ENCODE measurements at places on chromosomes 4 and X.
A peak's percentile ranks its signal among the peaks of the same experiment; 100 is the strongest.

DNA sequence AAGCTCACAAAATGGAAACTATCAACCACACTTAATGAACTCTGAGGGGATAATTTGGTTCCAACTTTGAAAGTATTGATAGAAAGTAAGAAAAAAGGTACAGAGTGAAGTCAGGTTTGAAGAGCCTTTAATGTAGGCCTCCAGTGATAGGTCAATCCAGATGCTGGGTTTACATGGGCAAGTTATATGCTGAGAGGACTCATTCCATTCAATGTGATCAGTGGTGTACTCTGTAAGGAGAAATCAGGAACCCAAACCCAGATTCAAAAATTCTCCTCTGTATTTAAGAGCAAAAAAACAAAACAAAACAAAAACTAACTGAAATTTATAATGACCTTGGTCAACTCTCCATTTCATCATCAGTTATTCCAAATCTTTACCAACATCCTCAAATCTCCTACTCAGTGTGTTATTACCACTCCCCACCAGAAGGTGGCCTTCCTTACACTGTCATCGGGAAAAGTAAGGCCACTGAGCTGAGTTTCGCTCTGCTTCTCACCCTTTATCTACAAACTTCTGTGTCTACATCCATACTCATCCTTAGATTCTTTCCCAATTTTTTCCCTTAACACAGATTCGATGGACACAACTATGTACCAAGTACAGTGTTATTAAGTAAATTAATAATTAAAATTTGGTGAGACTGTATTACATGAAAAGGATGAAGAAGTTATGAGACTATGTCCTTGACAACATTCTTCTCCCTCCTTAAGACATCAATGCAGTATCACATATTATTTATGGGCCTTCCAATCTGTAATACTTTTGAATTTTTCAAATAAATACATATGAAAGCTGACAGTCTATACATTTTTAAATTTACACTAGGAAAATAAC, 88.3 kb downstream of the ZAR1 start:
- DNase-seq, result peak; percentile 41

- no peak for DNase-seq
Measured at GRCh38 chr4:40256329-40256728, 59.5 kb downstream of the RHOH start.

- DNase-seq, result no peak
Measured at GRCh38 chr4:189656641-189657040, 284.0 kb upstream of the FRG1 start.

DNA sequence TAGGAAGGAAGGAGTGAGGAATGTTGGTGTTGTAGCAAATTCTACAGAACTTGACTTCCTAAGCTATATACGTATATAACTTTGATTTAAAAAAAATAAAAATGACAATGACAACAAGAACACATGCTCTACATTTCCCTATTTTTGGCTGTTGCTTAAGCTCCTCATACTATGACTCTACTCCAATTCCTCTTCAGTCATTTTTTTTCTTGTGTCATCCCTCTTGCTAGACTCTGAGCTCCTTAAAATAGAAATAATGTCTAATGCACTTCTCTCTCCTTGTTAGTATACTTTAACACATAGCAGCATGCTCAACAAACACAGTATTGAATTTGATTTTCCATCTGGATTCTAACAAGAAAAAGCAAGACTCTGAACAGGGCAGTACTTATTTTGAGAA, 144.0 kb downstream of the HDX start:
- no peak for DNase-seq

DNA sequence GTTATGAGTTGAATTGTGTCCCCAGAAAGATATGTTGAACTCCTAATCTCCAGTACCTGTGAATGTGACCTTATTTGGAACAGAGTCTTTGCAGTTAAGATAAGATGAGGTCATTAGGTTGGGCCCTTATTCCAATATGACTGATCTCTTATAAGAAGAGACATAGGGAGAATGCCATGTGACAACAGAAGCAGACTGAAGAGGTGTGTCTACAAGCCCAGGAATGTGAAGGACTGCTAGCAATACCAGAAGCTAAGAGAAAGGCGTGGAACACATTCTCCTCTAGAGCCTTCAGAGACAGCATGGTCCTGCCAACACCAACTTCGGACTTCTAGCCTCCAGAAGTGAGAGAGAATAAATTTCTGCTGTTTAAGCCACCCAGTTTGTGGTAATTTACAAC, 22.5 kb upstream of the USP27X start:
- DNase-seq, result no peak

- DNase-seq, result no peak
Measured at GRCh38 chrX:130108647-130109428, 1.5 kb downstream of the ELF4 start.

DNA sequence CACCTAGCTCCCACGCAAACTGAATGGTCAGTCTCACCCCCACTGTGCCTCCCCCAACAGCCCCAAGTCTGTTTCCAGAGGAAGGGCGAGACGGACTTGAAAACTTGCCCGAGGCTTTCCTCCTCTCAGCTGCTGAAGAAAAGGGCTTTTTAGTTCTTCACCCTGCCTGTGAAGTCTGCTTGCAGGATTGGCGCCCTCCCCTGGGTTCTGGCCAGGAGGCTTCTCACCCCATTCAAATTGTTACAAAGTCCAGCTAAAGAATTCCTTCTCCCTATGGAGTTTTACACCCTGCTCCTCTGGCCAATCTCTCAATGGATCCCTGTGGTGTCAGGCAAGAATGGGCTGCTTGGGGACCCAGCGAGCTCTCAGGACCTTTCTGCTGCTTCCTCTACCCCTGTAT, 241.0 kb downstream of the AFF2 start:
- DNase-seq, result no peak

- DNase-seq, result no peak
Measured at GRCh38 chrX:66130469-66130868, 33.6 kb upstream of the HEPH start.

DNA sequence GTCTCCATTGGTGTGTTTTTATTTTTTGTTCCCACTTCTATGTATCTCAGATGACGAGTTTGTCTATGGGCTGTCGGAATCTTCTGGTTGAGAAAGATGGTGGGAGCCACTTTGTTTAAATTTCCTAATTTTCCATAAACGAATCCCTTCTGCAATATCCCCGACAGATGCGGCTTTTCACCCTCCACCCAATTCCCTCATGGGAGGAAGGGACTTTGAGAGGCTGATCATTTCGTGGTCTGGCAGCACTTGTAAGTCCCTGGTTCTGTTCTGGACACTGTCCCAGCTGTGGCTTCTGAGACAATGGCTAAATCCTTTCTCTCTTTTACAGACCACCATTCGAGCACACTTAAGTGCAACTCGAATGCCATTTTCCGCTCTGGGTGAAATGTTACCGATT, 72.2 kb upstream of the PUDP start:
- DNase-seq, result no peak

DNA sequence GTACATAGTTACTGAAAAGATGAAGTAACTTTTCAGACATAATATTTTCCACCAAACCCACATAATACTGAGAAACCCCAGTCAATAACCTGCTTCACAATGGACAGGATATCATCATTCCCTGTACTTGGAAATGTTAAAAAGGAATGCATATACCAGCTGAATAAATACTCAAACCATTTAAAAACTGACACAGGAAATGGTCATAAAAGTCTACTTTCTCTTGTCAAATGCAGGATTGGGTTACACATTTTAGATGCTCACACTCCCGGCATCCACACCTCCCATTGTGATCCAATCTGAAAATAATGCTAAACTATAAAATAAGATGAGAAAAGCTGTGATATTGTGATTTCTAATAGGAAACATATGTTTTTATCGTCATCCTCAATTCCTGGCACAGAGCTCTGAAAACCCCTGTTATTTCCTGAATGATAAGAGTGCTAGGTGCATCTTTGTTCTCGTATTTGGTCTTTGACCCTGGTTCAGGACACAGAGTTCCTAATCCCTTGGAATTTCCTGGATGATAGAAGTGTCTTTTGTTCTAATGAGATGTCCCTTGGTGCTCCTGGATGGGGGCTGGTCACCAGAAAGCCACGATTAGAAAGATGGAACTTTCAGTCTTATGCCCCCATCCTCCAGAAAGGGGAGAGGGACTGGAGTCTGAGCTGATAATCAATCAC, 821.3 kb downstream of the TRIML1 start:
- DNase-seq, result no peak

DNA sequence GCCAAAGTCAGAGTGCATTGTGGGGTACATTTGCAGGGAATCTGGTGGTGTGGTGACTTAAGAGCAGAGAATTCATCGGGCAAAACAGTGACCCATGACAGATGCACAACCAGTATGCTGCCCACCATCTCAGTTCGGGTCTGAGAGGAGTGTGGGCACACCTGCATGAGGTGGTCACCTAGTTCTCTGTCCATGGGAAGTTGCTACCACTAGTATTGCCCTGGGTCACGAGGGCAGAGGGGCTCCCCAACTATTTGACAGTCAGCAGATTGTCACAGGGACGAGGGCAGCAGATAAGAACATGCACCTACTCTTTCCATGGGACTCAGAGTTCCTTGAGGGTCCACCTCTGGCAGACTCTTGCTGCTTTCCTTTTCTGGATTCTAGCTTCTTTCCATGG, 305.2 kb upstream of the MAOA start:
- no peak for DNase-seq

- DNase-seq, result no peak
Measured at GRCh38 chr4:24197955-24198354, 308.1 kb upstream of the PPARGC1A start.

DNA sequence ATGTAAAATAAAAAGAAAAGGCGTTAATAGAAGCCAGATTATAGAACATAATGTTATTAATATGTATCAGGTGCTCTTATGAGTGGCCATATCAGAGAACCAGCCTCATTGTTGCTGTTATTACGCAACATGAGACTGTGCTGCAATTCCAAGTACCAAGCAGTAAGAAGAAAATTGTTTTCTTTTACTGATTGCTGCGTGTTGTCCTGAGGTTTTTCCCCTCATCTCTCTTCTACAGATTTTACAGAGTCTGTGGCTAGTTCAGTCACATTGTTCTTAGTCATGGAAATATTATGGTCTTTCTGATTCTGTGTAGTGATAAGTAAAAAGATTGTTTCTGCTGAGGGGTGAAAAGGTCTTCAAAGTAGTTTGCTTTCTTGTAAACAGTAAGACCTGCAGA, 55.9 kb downstream of the NPNT start:
- no peak for DNase-seq

DNA sequence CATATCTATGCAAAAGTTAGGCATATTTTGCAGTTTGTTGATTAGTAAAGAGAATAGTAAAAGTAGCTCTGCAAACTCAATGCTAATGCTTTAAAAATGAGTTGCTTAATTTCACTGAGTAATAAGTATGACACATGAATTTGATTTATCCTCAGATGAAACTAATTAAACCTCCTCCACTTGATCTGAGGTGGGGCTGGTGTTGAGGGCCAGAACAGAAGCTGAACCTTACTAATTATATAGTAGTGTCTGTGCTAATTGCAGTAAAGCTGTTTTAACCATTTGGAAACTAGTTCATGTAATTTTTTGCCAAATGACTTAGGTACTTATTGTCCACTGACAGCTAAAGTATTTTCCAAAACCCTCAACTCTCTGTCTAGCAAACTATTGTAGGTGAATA, 7.7 kb upstream of the PGAM4 start:
- DNase-seq, result no peak

DNA sequence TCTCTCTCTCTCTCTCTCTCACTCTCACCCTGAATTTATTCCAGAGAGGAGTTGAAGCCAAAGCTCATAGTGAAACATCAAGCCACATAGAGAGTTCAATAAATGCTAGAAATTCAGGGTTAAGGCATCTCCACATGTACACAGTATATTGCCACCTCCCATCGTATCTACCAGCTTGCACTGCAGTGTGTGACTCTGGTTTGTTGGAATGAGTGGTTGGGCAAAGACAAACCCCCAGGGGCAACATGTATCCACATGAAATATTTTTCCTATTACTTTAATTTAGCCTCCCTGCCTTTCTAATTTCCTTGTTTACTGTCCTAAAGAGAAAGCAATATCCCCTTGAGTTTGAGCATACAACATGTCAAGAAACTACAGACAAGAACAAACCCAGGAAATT, 247.3 kb downstream of the SPATA18 start:
- DNase-seq, result no peak

DNA sequence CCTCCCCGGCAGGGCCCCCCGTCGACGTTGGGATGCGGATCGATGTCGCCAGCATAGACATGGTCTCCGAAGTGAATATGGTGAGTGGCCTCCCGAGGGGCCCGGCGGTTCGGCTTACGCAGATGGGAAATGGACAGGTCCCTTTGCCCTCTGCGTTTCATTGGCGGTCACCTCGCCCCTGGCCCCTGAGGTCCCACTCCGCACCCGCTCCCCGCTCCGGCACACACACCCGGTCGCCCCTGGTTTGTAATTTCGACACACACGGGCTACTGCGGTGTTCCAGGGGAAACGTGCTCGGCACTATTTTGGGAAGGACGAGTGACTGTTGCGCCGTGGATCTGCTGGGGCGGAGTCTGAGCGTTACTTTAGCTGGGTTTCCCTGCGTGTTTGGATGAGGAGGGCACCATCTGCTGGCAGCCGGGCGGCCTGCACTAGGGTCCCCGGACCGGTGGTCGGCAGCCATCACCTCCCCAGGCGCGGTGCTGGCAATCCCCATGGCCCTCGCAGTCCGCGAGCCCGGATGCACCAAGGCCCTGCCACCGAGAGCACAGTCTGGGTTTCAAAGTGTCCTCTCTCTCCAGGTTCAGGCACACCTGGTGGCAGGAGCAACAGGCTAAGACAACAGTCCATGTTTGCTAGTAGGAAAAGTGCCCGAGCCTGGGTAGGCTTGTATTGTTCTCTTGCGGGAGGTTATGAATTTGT, 1.2 kb downstream of the GABRB1 start:
- DNase-seq, result peak; percentile 18
